ENCODE measurements at places on chromosomes 1 and 21.

GRCh38 chr1:229669333-229669732, 43.3 kb downstream of the URB2 start:
- no peak for DNase-seq

DNA sequence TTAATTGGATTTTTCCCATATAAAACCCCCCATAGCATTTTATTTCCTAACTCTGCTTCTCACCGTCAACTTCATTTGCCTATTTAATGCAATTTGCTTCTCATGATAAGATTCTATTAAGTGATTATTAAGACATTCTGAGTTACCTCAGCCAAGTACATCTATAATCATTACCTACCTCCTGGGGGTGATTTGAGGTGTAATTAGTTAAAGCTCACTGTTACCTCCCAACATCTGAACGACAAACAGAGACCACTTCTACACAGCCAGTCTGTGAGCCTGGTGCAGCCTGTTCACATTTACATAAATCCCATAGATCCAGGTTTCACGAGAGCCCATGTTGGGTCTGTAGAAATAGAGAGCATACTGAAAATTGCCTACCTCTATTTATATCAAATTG, 65.7 kb upstream of the SSX2IP start:
- no peak for DNase-seq

- DNase-seq: no peak
Observed at GRCh38 chr1:65762081-65762862, 30.4 kb upstream of the PDE4B start.

- DNase-seq: no peak
Observed at GRCh38 chr1:246099570-246099969, 407.5 kb downstream of the SMYD3 start.

- DNase-seq: no peak
Observed at GRCh38 chr21:39918558-39918957, 51.3 kb downstream of the PCP4 start.

Measured in chondrocyte (in vitro differentiated cells).